ENCODE measurements at places on chromosomes 1 and 21. TPM values are rescaled to one million over a fixed set of nuclear protein-coding genes. Genes with fewer than 3 reads are reported as not detected.

Gene DNASE2B
- total RNA-seq: not detected

Gene FAM72C
- total RNA-seq: 2.5 TPM

Gene OR2T29
- not detected for total RNA-seq

Gene USF1
- 121 TPM for total RNA-seq

Gene KPRP
- not detected for total RNA-seq

Gene LDLRAD1
- not detected for total RNA-seq

Gene RNU1-3
- total RNA-seq: 3,428 TPM

Gene FAM151A
- not detected for total RNA-seq

Gene NOS1AP
- total RNA-seq: 19.8 TPM

Gene FCRL1
- not detected for total RNA-seq

Gene FAM78B
- 1.3 TPM for total RNA-seq

Gene EXO1
- total RNA-seq: 6.5 TPM

Gene SHE
- 79.3 TPM for total RNA-seq

Gene NTPCR
- 57.1 TPM for total RNA-seq

Gene PGLYRP3
- 1.1 TPM for total RNA-seq

Gene PDZK1IP1
- total RNA-seq: not detected

Gene CYP4A22
- not detected for total RNA-seq

Gene CLCN6
- 42.9 TPM for total RNA-seq

Gene TMEM240
- total RNA-seq: 6.6 TPM

Gene F3
- 1.4 TPM for total RNA-seq

Gene TFF3
- total RNA-seq: not detected

Gene MYBPHL
- not detected for total RNA-seq

Gene TRMT13
- 10.5 TPM for total RNA-seq

Gene MROH9
- not detected for total RNA-seq

Gene SMIM1
- 2.1 TPM for total RNA-seq

Gene CCT8
- total RNA-seq: 186 TPM

Gene ADCY10
- total RNA-seq: 0.31 TPM

Gene LRRC39
- total RNA-seq: 0.64 TPM

Gene RAD54L
- 9.3 TPM for total RNA-seq

Gene ITSN1
- total RNA-seq: 68.2 TPM

Gene AMY1C
- total RNA-seq: not detected

Gene DPYD
- 3.4 TPM for total RNA-seq

Gene KRTAP7-1
- not detected for total RNA-seq

Gene SH2D1B
- total RNA-seq: not detected

Gene TNNT2
- total RNA-seq: 3.3 TPM

All from endothelial cell (in vitro differentiated cells).